ENCODE measurements at places on chromosomes 3 and 15.

- DNase-seq, result no peak
Observed at GRCh38 chr15:89072277-89072869, 15.9 kb upstream of the ABHD2 start.

DNA sequence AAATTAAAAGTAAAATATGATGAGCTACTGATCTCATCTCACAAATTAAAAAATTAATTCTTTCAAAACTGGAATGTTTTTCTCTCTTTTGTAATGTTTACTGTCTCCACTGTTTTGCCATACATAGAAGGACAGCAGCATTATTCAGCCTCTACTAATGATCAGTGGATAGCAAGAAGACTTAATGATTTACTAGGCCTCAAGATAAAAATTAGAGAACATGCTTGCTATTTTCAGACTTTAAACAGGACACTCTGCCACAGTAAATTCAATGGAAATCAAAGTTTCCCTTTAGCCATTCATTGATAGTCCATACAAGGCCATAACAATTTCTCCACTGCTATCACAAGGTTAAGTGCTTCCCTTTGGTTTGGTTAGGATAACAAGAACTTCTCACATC is 129.4 kb downstream of the TMCC1 start:
- no peak for DNase-seq

- DNase-seq, result no peak
Observed at GRCh38 chr3:3851621-3852323, 52.5 kb downstream of the LRRN1 start.

- DNase-seq, result no peak
Observed at GRCh38 chr15:88647351-88648105, 8.7 kb downstream of the ISG20 start.

DNA sequence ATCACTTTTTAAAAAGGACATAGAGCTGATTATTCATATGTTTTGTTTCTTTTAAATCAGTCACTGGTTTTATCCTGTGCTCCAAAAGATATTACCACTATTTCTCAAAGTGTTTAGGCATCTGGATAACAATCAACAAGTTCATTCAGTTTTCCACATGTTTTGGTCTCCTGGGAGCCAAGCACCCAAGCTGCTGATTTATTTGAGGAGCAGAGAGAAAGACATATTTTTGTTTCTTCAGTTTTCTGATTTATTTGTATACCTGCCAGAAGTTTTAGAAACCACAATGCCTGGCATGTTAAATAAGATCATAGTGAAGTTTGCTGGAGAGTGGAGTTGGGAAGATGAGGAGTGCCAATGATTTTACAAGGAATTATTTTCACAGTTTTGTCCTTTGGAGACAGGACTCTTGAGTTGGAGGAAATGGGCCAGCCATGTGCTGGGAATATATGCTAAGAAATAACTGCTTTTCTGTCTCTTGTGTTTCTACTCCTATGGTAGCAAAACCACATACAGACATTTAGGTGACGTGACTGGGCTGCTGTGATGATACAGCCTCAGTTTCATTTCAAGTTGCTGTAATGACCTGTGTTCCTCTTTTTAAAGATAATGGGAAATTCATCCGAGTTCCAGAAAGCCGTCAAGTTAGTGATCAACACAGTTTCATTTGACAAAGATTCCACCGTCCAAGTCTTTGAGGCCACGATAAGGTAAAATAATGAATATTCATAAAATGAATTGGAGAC is 11.7 kb downstream of the EDEM1 start:
- no peak for DNase-seq

Data from hematopoietic multipotent progenitor cell (in vitro differentiated cells).